ENCODE measurements at places on chromosomes 7 and 10.

GRCh38 chr7:130880668-130881067 lies 146.7 kb upstream of the KLF14 start:
- no peak for DNase-seq

DNA sequence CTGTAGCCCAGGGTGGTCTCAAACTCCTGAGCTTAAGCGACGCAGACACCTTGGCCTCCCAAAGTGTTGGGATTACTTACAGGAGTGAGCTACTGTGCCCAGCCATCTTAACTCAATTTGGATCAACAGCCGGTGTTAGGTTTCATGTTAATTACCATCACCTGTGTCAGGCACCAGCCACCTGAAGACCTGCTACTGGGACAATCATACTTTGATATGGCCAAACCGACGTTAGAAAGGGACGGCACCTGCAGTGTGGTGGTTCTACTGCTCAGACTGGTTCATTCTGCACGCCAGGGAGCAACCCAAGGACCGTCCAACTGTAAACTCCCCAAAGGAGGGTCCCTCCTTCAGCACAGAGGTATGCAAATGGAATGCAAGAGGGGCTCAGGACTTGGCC lies 74.2 kb upstream of the CYTH3 start:
- no peak for DNase-seq

DNA sequence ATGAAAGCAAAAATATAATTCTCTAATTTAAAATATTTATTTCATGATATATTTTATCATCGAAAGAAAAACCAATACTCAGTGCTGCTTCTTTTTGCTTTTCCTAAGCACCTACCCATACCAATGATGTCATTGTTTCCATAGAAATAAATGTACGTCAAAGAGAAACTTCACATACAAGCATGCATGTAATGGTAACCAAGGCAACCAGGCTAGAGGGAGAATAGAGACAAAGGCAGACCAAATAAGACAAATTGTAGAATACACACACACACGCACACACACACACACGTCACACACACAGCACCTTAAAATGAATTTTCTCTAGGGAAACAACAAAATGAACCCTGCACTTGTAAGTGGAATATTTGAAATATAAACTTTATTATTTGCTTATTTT lies 75.5 kb downstream of the MACC1 start:
- DNase-seq: peak; percentile 94

DNA sequence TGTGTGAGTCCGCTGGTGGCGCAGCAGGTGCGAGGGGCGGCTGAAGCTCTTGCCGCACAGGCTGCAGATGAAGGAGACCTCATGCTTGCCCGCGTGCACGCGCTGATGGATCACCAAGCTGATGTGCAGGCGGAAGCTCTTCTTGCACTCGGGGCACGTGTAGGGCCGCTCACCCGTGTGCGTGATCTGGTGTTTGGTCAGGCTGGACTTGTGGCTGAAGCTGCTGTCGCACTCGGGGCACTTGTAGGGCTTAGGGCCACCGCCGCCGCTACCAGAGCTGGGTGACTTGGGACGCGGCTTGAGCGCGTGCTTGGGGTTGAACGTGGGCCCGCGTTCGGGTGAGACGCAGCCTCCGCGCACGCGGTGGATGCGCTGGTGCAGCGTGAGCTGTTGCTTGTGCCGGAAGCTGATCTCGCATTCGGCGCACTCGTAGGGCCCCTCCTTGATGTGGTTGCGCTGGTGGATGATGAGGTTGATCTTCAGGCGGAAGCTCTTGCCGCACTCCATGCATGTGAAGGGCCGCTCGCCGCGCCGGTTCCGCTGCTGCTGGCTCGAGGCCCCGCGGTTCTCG lies 28.7 kb downstream of the ZNF777 start:
- no peak for DNase-seq

- DNase-seq: no peak
Measured at GRCh38 chr7:103524042-103524907, 78.3 kb upstream of the SLC26A5 start.

- DNase-seq: no peak
Measured at GRCh38 chr10:1204434-1205326, 148.5 kb downstream of the WDR37 start.

- no peak for DNase-seq
Measured at GRCh38 chr10:241451-241850, 106.2 kb downstream of the ZMYND11 start.

DNA sequence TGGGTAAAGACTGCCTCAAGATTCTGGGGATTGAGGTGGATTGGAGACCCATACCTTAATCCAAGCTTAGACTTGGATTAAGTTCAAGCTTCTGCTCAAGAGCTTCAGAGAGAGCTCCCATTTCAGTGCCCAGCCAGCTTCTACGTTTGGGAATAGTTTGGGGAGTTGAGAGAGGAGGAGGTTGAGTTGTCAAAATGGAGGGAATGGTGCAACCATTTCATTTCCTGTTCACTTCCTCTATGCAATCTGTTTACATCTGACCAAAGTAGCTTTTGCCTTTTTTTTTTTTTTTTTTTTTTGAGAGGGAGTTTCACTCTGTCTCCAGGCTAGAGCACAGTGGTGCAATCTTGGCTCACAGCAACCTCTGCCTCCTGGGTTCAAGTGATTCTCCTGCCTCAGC lies 65.8 kb downstream of the ENTPD1 start:
- no peak for DNase-seq

- DNase-seq: no peak
Measured at GRCh38 chr7:54242776-54243175, 299.4 kb upstream of the VSTM2A start.

- DNase-seq: no peak
Measured at GRCh38 chr10:25934621-25935139, 651 bp downstream of the MYO3A start.

GRCh38 chr7:24936121-24936824 lies 43.7 kb downstream of the OSBPL3 start:
- no peak for DNase-seq

DNA sequence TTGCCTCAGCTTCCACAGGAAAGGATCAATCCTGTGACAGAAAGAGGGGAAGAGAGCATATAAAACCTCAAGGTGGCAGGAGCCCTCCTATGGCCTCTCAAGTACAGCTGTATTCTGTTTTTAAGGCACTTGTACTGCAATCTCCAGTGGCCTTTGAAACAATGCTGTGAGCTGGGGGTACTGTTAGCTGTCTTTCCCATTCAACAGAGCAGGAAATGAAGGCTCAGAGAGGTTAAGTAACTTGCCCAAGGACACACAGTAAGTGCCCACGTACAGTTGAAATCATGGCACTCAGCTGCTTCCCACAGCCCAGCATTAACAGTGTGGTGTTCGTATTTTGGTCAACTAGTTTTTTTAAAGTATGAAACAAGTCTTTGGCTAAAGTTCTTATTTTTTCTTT lies 34.0 kb downstream of the DUSP5 start:
- DNase-seq: no peak

DNA sequence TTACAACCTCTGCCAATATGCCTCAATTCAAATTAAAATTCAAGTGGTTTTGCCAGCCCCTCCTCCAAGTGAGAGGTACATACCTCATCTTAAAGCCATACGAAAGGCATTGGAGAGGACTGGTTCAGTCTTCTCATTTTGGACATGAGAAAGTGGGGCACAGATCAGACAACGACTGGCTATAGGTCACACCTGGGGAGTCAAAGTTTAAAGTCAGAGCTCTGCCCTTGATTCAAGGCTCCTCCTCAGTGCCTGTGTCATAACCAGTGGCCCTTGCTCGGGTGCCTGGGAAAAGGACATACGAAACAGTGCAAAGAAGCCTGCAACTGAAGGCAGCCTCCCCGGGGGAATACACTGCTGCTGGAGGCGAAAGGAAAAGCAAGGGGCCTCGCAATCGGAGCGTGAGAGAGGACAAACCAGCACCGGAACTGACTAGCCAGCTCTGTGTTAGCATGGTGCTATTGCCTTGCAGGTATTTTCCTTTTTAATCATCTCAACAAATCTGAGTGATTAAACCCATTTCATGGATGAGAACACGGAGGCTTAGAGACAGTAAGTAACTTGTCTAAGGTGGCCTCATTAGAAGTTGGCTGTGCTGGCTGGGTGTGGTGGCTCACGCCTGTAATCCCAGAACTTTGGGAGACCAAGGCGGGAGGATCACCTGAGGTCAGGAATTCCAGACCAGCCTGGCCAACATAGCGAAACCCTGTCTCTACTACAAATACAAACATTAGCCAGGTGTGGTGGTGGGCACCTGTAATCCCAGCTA lies 1.1 kb upstream of the MTPAP start:
- no peak for DNase-seq

DNA sequence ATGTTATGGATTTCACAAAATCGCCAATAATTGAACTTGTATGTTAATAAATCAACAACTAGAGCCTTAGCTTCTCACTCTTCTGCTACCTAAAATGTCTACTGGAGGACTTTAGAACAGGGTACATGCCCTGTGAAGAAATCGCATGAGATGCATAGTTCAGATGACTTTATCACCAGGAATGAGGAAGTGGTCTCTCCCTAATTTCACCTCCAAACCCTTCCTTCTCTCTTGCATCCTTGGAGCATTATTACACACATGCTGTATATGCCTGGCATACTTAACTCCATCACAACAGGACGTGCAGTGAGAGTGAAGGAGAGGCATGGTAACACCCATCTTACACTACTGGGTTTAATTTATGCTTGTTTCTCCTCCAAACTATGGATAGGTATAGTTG lies 27.8 kb downstream of the RHEB start:
- no peak for DNase-seq

DNA sequence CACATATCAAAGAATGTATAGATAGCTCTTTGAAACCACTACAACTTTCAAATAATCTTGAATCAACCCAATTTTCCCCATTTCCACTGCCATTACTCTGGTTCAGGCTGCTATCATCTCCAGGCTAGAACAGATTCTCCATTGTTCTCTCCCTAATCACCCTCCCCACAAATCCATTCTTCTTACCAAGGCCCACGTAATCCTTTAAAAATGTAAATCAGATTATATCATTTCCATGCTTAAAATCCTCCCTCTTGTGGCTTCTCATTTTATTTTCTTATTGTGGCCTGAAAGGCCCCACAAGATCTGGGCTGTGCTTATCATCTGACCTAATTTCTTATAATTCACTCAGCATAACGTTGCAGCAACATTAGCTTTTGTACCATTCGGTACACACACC lies 3.0 kb upstream of the PON1 start:
- DNase-seq: no peak

DNA sequence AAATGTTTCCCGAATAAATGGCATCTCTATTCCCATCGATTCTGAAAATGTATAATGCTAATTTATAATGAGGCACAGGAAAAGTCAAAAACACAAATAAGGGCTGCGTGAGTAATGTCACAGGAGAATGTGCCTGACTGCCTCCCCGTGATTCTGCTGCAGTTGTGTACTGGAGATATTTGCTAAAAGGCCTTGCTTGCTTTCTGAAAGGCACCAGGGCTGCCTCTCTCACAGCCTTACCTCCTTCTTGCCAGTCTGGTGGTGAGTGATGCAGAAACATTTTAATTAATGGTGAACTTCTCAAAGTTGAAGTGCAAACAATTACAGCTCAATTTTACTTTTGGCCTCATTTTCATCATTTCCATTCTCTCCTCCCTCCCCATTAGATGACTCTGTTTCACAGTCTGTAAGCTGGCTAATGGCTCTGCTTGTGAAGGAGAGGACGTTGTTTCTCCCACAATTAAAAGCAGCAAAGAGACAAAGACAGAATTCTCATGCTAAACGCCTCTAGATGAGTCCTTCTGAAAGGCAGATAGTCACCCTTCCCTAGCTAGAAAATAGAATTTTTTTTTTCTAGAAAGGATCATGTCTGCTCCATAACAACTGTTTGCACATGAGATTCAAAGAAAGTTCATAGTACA lies 377.6 kb downstream of the MDFIC start:
- no peak for DNase-seq

DNA sequence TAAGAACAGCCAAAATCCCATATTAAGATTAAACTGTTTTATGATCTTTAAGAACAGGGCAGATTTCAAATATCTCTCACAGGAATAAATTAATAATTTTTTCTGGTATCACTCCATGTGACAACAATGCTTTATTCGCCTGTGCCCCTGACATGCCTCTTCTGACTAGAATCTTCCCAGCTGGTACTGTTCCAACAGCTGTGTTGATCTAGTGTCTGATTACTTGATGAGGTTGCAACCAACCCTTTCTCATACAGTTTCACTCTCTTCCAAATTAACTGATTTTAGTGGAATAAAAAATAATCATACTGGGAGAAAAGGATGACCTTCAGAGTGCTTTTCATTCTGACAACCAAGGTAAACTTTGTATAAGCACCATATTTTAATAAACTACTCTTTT lies 151.9 kb downstream of the CHRM2 start:
- DNase-seq: no peak

GRCh38 chr10:131816941-131817700 lies 83.7 kb upstream of the PPP2R2D start:
- no peak for DNase-seq

DNA sequence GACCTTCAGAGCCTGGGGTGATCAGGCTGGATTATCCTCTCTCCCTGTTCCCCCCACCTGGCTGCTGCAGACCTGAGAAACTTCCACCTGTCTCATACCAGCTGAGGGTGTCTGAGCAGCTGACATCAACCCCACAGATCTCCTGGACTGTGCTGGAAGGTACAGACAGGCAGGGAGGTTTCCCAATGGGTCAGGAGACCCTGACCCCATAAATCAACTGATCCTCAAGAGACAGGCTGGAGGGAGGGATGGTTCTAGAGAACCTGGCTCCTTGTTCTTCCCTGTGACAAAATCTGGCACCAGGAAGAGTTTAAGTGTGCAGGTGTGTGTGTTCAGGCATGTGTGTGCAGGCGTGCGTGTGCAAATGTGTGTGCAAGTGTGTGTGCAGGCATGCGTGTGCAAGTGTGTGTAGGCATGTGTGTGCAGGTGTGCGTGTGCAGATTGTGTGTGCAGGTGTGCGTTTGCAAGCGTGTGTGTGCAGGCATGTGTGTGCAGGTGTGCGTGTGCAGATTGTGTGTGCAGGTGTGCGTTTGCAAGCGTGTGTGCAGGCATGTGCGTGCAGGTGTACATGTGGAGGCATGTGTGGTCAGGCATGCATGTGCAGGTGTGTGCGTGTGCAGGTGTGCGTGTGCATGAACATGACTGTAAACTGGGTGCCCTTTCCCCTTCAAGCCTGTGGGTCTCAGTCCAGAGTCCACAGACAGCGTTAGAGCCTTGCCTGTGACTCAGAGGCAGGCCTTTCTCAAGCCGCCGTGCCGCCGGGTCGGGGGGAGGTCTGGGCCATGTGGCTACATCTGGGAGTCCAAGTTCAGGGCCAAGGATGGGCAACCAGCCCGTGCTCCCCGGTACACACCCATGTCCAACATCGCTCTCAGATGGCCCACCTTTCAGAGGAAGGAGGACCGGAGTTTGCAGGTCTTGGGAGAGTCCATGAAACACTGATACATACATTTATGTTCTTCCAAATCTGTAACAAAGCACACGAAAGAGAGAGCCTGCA lies 50.1 kb upstream of the ELN start:
- DNase-seq: no peak

- no peak for DNase-seq
Measured at GRCh38 chr10:7388602-7389001, 22.2 kb downstream of the SFMBT2 start.

GRCh38 chr7:38817526-38817925 lies 91.5 kb downstream of the VPS41 start:
- no peak for DNase-seq

DNA sequence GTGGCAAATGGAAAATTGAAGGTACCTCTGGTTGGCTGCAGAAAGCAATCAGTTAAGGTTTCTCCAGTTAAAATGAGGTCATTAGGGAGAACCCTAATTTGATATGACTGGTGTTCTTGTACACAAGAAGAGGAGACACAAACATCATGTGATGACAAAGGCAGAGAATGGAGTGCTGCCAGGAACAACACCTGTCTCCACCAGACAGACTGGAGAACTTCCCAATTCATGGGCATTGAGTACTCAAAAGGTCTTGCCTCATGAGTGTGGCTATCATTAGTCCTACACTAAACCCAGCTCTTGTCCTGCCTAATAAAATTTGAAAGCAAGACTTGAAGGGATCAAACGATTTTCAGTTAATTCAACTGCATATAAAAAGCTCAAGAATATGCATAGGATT lies 152.6 kb downstream of the PTPN20 start:
- DNase-seq: no peak

All from NCI-H1436 treated with DMSO at 0.1 percent for 48 hours (cell line).